ENCODE measurements at places on chromosomes 4 and X.

GRCh38 chr4:168871632-168872031 lies 138.4 kb downstream of the CBR4 start:
- DNase-seq: no peak

- no peak for DNase-seq
Observed at GRCh38 chrX:39381422-39381821, 580.2 kb downstream of the MID1IP1 start.

DNA sequence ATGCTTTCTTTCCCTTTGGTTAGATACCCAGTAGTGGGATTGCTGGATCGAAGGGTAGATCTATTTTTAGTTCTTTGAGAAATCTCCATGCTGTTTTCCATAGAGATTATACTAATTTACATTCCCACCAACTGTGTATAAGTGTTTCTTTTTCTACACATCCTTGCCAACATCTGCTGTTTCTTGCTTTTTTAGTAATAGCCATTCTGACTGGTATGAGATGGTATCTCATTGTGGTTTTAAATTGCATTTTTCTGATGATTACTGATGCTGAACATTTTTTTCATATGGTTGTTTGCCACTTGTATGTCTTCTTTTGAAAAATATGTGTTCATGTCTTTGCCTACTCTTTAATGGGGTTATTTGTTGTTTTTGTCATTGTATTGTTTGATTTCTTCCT lies 6.6 kb upstream of the AGA start:
- no peak for DNase-seq

GRCh38 chrX:10534611-10535010 lies 85.8 kb downstream of the MID1 start:
- DNase-seq: no peak

DNA sequence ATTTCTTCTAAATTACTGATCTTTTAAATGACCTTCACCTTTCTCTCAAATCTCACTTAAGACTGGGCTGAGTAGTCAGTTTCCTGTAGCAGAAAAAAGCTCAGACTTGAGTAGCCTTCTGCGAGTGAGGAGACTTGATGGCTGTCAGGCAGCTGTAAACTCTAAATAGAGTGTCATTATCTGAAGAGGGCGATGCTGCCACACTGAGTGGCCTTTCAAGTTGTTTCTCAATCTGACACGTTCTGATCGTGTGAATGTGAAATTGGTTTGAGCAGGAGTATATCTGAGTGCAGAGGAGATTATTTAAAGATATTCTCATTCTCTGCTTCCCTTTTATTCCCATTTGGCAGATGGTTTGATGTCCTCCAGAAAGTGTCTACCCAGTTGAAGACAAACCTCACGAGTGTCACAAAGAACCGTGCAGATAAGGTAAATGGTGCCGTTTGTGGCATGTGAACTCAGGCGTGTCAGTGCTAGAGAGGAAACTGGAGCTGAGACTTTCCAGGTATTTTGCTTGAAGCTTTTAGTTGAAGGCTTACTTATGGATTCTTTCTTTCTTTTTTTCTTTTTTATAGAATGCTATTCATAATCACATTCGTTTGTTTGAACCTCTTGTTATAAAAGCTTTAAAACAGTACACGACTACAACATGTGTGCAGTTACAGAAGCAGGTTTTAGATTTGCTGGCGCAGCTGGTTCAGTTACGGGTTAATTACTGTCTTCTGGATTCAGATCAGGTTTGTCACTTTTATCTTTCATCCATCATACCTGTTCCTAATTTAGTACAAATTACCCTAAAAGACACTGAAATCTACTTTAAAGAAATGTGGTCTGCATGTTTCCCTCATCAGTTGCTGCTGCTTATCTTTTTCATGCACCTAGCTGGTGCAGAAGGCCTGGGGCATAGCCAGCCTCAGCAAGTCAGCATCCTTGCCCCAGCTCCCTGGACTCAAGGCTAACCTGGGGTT lies 74.3 kb upstream of the MSANTD1 start:
- DNase-seq: no peak

DNA sequence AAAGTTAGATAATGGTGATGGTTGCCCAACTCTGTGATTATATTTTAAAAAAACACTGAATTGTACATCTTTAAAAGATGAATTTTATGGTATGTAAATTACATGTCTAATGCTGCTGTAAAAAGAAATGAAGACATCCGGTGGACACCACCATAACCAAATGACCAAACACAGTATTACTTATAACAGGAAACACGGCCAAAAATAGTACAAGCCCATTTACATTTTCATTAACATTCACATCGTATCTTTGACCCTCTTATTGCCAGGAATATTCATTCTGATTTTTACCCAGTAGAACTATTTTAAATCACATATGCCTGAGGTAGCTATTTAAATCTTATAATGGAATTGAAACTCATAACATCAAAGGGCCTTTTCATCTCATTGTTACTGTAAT lies 143.2 kb downstream of the CFAP47 start:
- DNase-seq: no peak

DNA sequence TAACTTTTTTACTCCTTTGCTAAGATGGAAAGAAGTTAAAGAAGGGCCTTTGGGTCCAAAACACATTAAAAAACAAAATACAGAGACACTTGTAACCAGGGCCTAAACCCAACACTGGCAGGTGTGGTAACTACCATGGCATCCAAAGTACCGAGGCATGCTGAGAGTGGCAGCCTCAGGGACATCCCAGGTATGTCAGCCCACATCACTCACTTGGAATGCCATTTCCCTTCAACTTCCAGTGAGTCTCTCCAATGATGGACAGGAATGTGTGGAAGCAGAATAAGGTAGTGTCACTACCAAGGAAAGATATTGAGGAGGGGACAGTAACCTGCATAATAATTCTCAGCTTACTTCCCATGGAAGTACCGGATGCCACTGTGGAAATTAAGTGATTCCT lies 79.5 kb upstream of the SCOC start:
- no peak for DNase-seq

DNA sequence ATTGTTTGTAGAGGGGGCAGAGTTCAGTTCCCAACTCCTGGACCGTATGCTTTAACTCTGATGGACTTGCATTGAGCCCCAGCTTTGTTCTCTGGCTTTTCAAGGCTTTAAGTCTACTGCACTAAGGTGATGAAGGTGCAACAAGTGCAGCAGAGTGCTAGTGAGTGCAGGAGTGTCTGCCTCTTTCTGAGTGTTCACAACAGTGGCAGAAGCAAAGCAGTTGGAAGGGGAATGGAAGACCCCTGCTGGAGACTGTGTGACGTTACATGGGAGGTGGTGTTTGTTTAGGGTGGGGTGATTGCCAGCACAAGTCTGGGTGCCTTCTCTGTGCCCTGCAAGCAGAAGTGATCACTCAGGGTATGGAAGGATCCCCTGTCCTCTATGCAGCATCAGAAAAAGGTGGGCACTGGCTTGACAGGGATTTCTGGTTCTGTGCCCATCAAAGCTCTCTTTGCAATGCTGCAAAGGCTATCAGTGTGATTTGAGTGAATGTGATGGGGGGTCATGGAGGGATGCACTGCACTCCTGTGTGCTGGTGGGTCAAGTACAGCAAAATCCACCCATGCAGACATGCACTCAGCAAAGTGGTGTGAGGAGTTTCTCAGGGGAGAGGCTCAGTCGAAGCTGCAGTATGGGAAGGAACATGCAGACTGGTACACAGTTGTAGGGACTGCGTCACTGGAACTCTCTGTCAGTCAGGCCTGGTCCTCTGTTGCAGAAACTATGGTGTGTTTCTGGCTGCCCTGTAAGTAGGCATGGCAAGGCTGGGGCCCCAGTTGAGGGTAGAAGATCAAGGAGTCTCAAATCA lies 70.9 kb upstream of the UGT2B7 start:
- DNase-seq: no peak

GRCh38 chr4:115515366-115515765 lies 401.9 kb upstream of the NDST4 start:
- no peak for DNase-seq

DNA sequence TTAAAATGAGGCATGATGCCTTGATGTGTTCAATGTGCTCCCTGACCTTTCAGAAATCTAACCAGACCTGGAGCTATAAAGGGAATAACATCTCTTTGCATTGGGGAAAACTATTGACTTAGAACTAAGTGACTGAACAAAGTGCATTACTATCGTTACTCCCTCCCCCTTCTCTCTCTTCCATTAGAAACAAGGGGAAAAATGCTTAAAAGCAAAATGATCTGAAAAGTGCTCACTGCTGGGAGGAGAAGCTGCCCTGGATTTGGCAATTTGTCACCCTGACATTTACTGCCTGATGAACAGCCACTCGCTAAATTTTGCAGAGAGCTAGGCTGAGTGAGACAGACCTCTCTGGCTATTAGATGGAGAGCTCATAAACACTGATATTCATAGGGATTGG lies 48.6 kb upstream of the PARM1 start:
- DNase-seq: no peak

DNA sequence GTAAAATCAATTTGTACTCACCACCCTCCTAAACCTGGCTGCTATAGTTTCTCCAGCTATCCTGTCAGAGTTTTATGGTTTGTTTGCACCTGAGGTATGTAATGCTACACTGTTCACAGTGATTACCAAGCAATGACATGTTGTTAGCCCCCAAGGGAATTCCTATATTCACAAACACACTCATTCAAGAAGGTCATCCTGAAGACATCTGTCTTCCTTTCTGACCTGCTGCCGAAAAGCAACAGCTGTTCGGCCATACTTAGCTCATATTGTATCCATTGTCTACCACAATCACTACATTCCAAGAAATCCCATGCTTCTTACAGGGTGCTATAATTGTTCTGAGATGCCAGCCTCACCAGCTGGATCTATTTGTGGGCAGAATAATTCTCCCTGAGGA lies 160.1 kb upstream of the GYPA start:
- DNase-seq: no peak

GRCh38 chr4:30943356-30943755 lies 223.2 kb downstream of the PCDH7 start:
- DNase-seq: no peak

- DNase-seq: no peak
Observed at GRCh38 chrX:78886550-78886949, 58.6 kb upstream of the P2RY10 start.

DNA sequence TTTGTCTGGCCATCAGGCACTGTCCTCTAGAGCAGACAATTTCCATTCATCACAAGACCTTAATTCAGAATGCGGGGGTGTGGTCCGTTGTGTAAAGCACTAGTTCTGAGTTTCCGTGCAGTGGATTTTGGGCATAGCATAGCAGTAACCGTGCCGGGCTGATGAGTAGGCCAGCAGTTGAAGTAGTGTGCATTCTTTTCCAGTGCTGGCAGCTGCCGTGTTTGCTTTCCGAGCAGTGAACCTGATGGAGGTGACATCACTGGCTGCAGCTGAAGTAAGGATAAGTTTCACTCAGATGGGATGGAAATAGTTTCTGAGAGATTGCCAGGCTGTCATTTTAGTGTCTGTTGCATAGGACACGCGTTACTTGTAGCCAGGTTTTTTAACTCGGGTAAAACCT lies 107.0 kb upstream of the STIM2 start:
- DNase-seq: no peak

DNA sequence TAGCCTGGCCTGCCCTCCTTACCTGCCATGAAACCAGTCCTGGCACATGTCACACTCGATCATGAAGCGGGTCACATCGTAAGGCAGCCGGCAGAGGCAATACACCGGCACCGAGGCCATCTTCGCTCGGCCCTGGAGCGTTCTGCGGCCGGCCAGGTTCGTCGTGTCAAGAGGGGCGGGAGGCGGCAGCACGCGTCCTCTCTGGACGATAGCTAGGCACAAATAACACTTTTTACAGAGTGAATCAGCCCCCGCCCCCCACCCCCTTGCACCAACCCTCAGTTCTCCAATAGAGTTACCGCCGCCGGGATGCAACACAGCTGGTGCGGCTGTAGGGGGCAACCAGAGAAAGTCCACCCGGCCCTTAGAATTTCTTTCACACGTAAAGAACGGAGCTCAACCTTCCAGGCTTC lies 1.7 kb downstream of the PHF8 start:
- DNase-seq: no peak

- DNase-seq: no peak
Observed at GRCh38 chr4:140808256-140808655, 52.1 kb upstream of the TBC1D9 start.

- DNase-seq: no peak
Observed at GRCh38 chr4:8010618-8011017, 71.0 kb upstream of the AFAP1 start.

DNA sequence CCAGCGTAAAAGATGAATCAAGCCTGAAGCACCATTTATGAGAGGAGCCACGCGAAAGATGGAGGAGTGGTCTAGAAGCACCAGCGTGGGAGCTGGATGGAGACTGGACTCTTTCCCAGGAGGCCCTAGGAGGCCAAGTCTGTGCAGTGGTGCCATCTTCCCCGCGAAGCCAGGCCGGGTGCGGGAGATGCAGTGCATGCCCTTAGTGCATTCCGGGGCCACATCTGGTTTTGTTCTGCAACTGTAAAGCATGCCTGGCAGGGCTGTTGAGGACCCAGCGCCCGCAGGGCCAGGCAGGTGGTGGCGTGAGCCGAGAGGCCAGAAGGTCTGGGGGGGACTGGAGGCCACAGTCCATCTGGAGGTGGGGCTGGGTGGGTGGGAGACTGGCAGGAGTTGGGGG lies 78.6 kb upstream of the ADRA2C start:
- no peak for DNase-seq

DNA sequence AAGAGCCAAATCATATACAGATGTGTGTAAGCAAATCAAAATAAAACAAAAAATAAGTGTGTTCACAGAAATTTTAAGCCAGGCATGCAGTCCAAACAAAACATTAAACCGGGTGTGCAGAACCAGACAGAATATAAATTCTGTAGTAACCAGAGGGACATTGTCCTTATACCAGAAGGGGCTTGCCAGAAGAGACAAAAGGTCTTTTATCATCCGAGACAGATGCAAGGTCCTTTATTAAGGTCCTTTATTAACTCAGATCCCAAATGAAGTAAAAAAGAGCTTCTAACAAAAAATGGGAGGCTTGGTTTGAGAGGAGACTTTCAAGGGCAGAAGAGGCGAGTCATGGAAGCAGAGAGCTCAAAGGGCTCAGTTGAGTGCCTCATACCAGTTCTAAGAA lies 59.2 kb downstream of the RGS12 start:
- DNase-seq: no peak

- no peak for DNase-seq
Observed at GRCh38 chr4:141028024-141028529, 105.2 kb downstream of the RNF150 start.

DNA sequence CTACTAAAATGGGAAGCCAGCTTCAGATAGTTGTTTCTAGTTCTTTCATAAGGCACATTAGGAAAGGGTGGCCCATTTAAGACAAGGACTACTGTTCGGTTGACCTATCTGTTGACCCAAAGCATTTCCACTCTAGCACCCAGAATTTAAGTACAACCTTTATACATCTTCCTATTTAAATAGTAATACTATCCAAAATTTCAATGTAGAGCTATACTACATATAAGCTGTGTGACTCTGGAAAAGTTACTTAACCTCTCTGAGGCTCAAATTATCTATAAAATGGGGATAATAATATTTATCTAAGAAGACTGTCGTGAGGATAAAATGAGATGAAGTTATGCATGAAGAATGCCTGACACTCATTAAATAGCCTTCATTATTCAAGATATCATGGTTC lies 82.0 kb upstream of the TMEM164 start:
- DNase-seq: no peak

GRCh38 chr4:16579866-16580265 lies 318.6 kb downstream of the LDB2 start:
- no peak for DNase-seq

- DNase-seq: no peak
Observed at GRCh38 chrX:18809641-18810040, 102.2 kb downstream of the PPEF1 start.

Data from GF-D8 (cell line).